ENCODE measurements at places on chromosomes 11 and 22.

GRCh38 chr11:3950996-3951660 lies 95.7 kb downstream of the STIM1 start:
- no peak for DNase-seq

- no peak for DNase-seq
Observed at GRCh38 chr11:1852877-1853276, at the start of gene LSP1. LSP1 (plus strand) TSS chr11:1853084; CDS start chr11:1853145, 61 bp downstream.

DNA sequence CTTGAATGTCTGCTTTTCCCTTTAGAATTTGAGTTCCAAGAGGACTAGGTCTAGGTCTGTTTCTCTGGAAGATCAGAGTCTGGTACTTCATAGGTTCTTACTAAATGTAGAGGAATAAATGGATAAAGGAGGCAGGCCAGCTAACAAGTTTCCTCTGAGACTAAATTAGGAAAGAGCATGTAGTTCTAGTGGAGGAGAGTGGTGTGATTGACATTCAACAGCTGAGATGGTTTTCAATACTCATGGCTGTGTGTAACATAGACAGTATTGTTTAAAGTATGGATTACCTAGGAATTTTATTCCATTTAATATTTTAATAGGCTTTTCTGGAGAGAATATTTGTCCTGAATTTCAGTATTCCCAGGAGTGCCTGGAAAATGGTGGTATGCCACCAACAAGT lies 364.7 kb downstream of the METTL15 start:
- no peak for DNase-seq

DNA sequence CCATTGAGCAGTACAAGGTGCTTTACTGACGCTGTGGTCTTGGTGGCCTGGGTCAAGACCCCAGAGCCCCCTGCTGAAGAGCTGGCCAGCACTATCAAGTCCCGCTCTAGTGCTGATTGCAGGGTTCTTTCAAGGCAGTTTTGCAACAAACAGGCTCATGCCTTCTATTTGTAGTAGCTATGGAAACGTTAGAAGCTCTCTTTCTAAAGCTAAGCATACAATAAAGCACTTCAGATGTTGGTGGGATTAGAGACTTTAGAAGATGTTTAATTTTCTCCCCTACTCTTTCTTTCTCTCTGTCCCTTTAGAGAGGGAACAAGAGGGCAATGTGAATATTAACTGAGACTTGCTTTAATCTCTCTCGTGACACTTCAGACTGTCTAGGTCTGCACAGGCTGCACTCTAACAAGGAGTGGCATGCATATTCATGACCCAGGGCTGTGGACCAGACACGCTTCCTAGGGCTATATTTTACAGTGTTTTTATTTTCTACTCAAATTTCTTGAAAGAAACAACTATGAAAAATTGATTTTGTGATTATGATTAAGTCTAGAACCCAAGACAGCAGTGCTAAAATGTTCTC lies 138.6 kb downstream of the WNT7B start:
- no peak for DNase-seq

DNA sequence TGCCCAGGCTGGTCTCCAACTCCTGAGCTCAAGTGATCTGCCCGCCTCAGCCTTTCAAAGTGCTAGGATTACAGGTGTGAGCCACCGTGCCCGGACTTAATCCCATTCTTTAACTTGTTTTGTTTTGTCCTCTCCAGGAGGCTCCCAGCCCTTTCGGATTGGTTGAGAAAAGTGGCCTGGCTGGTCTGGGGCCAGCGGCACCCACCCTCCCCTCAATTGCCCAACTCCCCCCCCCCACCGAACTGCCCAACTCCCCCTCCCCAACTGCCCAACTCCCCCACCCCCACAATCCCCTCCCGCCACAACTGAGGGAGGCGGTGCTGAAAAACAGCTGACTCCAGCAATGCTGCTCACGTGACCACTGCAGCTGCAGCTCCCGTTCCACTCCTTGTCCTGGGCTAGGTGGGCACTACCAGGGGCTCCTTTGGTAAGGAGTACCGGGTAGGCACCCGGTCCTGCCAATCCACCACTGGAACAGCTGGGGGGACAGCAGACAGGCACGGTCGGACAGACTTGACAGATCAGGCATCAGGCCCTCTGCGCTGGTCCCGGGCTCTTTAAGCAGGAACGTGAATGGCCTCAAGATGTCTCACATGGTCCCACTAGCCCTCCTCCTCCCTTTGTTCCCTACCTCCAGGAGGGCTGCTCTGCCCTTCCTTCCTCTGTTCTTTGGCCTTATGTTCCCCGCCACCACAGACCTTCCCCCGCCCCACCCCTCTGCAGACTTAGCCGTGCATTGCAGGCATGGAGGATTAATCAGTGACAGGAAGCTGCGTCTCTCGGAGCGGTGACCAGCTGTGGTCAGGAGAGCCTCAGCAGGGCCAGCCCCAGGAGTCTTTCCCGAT lies at the start of gene TCN2:
Gene TCN2 (plus strand): TSS at position 720 of the 845 bp plus-strand sequence. CDS start 158 bp downstream, outside the sequence.
- DNase-seq = no peak

- peak; percentile 5 for DNase-seq
Observed at GRCh38 chr11:86919557-86920210, 35.5 kb downstream of the FZD4 start.

- no peak for DNase-seq
Observed at GRCh38 chr11:73186886-73187285, 31.2 kb upstream of the P2RY2 start.

- no peak for DNase-seq
Observed at GRCh38 chr11:7577291-7578190, 63.7 kb downstream of the PPFIBP2 start.

- DNase-seq = no peak
Observed at GRCh38 chr11:125994509-125994908, 48.7 kb downstream of the VSIG10L2 start.

DNA sequence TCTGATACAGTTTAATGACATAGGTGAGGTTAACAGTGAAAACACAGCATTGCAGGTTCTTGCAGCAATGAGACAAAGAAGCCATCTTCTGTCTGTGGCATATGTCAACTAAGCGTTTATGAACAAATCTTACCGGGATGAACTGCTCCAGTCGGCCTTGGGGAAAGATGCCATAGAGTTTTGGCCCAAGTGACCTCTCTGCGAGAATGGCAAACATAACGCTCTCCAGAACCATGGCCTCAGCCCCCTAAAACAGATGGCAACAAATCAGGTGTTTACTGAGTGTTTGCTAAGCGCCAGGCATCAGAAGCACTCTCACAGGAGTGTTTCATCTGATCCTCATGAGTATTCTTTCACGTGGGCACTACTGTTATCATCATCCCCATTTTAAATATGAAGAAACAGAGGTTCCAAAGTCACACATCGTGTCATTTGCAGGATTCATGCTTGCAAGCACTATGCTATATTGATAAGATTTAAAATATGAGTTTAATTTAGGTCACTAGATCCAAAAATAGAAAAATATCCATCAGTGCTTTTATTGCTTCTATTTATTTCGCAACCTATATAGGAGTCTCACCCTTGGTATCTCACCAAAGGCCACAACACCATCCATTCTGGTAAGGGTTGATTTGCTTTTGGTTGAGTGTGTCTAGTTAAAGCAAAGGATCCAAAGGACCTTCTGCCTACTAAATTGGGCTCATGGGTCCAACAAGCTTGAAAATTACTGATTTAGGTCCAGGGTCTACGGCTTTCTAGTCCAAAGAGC lies 35.9 kb downstream of the TCIRG1 start:
- DNase-seq = no peak

GRCh38 chr11:100769617-100770016 lies 82.5 kb downstream of the ARHGAP42 start:
- peak; percentile 8 for DNase-seq

DNA sequence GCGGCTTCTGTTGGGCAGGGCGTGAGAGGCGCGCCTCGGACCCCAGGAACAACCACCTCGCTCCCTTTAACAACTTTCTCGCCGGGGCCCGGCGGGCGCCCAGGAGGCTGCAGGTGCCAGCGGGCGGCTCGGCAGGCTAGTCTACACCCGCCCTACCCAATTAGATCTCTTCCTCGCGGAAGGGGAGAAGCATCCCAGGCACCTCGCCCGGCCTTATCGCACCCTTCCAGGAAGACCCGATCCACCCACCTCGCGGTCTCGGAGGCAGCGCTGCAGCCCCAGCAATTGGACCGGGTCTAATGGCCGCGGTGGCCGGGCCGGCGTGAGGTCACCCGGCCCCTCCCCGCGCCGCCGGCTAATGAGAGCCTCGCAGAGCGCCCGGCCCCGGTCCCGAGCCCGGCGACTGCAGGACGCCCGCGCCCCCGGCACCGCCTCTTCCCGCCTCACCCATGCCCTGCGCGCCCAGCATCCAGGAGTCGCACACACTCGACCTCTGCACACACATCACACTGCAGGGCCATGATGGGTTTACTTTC lies at the start of gene PLAAT3:
Gene PLAAT3 (minus strand): TSS at position 298 of the 536 bp plus-strand sequence. CDS start 419 bp downstream, outside the sequence.
- DNase-seq = no peak

GRCh38 chr11:97158243-97158642 lies 768.4 kb downstream of the JRKL start:
- DNase-seq = no peak

GRCh38 chr11:27507557-27508322 lies 1.2 kb upstream of the LIN7C start:
- no peak for DNase-seq

GRCh38 chr11:103662880-103663279 lies 373.6 kb upstream of the DDI1 start:
- no peak for DNase-seq

GRCh38 chr22:40416636-40417035 lies 46.2 kb downstream of the SGSM3 start:
- no peak for DNase-seq

DNA sequence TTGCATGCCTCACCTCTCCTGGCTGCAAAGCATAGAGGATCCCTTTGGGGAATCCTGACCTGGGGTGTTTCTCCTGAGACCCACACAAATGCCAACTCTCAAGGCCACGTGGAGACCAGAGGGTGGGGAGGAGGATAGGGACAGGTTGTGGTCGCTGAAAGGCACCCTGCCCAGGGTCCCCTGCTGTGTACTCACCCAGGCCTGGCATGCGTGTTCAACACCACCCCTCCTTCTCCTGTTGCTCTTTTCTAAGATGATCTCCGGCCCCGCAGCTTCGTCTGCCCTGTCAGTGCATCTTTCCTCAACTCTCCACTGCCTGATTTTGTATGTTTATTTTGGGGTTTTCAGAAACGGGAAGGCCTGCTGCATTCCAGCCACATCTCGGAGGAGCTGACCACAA lies 44.6 kb upstream of the PARVG start:
- no peak for DNase-seq

DNA sequence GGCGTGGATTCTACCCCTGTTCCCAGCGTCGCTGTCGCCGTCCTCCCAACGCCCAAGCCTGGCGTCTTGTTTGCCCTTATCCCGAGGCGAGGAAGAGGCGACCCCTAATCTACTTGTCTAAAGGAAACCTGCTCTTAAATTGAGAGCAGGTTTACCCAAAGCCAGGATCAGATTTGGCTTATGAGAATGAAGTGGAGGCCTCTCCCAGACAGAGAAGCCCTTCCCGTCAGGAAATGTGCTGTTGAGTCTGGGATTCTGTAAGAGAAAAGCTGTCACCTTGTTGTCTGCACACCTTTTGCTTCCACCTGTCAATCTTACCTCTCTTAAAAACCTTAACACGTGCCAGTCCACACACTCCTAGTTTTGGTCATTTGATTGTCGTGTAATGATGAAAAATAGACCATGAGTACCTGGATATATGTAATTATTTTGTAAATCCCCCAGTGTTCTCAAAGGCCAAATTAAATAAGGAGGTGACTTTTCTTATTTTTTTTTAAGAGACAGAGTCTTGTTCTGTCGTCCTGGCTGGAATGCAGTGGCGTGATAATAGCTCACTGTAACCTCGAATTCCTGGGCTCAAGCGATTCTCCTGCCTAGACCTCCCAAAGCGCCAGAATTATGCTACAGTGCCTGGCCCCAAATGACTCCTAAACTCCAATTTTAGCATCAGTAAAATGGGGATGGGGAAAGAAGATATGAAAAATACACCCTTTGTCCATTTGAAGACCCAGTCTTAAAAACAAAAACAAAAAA lies 627 bp downstream of the GTF2H1 start:
- no peak for DNase-seq

DNA sequence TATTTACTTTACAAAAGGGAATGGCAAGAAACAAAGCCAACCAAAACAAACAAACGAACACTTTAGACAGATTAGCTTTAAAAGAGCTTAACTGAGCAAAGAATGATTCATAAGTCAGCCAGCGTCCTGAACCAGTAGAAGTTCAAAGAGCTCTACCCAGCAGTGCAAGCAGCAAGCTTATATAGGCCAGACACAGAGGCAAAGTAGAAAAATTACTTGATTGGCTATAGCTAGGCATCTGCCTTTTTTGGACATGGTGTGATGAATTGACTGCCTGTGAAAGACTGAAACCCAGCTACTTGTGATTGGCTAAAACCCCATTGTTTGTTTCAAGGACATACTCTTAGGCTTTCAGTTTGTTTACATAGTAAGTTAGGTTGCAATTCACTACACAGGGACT lies 2120.0 kb upstream of the RAG2 start:
- no peak for DNase-seq

- no peak for DNase-seq
Observed at GRCh38 chr22:42533638-42533977, 14.0 kb upstream of the RRP7A start.

GRCh38 chr11:113376156-113376555 lies 11.4 kb upstream of the ANKK1 start:
- DNase-seq = no peak

- DNase-seq = no peak
Observed at GRCh38 chr11:70298243-70298915, 27.9 kb downstream of the PPFIA1 start.

DNA sequence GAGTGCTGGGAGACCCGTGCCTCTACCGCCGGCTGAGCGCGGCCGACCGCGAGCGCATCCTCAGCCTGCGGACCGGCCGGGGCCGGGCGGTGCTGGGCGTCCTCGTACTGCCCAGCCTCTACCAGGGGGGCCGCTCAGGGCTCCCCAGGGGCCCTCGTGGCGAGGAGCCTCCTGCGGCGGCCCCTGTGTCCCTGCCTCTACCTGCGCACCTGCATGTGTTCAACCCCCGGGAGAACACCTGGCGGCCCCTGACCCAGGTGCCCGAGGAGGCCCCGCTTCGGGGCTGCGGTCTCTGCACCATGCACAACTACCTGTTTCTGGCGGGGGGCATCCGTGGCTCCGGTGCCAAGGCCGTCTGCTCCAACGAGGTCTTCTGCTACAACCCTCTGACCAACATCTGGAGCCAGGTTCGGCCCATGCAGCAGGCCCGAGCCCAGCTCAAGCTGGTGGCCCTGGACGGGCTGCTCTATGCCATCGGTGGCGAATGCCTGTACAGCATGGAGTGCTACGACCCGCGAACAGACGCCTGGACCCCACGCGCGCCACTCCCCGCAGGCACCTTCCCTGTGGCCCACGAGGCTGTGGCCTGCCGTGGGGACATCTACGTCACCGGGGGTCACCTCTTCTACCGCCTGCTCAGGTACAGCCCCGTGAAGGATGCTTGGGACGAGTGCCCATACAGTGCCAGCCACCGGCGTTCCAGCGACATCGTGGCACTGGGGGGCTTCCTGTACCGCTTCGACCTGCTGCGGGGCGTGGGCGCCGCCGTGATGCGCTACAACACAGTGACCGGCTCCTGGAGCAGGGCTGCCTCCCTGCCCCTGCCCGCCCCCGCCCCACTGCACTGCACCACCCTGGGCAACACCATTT lies 3.5 kb downstream of the KLHDC7B start:
- DNase-seq = no peak

DNA sequence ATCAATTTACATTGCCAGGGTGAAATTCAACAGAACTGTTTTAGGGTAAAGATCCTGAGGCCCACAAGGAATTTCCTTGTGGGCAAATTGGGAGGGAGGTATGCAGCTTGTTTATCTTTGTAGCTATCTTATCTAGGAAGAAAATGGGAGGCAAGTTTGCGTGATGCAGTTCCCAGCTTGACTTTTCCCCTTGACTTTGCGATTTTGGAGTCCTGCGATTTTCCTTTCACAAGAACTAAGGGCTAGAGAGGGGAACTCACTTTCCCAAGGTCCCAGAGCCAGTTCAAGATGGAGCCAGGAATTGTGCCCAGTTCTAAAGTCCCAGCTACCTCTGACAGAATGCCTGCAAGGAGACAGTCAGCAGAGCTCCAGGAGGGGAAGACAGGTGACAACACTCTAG lies 30.7 kb downstream of the RIBC2 start:
- no peak for DNase-seq
